ENCODE measurements at places on chromosomes 7 and 10.
A peak's percentile ranks its signal among the peaks of the same experiment; 100 is the strongest.

DNA sequence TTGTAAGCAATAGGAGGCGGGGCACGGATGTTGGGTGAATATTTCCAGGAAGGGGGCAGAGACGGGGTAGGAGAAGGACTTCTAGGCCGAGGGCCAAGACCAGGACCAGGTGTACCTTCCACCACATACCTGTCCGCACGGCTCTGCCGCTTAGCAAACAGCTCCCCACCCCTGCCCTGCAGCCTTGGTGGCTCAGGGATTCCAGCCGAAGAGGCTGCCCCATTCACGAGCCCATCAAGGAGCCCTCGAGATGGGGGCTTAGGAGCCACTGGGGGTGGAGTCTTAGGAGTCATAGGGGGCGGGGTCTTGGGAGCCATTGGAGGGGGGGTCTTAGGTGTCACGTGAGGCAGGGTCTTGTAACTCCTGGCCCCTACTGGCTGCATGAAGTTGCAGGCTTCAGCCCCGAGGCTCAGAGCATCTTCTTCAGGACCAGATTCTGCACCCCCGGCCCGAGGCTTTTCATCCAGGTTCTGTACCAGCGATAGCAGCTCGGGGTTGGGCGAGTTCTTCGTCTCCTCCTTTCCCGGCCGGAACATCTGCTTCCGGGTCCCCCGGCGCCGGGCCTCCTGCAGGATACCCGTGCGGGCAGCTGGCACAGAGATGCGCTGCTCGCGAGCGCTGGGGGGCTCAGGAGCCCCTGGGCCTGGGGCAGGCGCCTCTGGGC is 6.1 kb upstream of the MYOZ1 start:
- peak; percentile 63 for DNase-seq

DNA sequence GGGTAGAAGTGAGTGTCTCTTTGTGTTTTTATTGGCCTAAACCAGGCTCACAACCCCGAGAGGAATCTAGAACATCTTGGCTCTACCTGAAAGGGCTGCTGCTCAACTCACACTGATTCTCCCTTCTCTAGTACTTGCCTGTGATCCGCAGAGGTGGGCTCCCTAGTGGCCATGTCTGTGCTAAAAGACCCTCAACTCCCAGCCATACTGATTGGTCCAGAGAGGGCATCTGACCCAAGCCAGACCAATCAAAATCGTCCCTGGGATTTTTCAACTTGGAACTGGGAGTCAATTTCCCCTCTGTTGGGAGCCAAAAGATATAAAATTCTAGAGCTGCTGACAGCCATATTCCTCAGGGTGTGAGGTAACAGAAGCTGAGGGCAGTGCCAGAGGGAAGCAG is 55.3 kb downstream of the SH3PXD2A start:
- no peak for DNase-seq

GRCh38 chr10:67775279-67775678 is 62.7 kb downstream of the DNAJC12 start:
- no peak for DNase-seq

DNA sequence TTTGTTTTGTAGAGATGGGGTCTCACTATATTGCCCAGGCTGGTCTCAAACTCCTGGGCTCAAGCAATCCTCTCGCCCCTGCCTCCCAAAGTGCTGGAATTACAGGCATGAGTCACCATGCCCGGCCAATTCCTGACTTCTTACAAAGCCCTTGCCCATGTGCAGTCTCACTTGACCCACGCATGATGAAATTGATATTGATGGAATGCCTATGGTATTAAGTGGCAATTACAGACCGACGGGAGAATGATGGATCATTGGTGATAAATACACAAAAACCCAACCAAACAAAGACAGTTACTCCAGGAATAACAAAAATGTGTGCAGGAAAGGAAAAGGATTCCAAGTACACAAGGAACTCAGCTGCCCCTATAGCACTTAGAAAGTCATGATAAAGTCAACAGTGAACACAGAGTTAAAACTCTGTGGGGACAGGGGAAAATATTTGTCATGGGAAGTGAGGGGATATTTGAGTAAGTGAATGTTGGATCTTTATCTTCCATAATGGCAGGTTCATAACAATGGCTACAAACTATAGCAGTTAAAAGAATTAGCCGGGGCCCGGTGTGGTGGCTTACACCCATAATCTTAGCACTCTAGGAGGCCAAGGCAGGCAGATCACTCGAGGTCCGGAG is 21.6 kb downstream of the HIP1 start:
- no peak for DNase-seq

- DNase-seq = no peak
Observed at GRCh38 chr7:48087349-48087748, 1.7 kb upstream of the UPP1 start.

- DNase-seq = no peak
Observed at GRCh38 chr10:99700649-99701048, 31.3 kb downstream of the COX15 start.

- no peak for DNase-seq
Observed at GRCh38 chr10:112374724-112375541, 1.0 kb downstream of the ACSL5 start.

- no peak for DNase-seq
Observed at GRCh38 chr7:151920488-151920887, 35.8 kb upstream of the GALNTL5 start.

DNA sequence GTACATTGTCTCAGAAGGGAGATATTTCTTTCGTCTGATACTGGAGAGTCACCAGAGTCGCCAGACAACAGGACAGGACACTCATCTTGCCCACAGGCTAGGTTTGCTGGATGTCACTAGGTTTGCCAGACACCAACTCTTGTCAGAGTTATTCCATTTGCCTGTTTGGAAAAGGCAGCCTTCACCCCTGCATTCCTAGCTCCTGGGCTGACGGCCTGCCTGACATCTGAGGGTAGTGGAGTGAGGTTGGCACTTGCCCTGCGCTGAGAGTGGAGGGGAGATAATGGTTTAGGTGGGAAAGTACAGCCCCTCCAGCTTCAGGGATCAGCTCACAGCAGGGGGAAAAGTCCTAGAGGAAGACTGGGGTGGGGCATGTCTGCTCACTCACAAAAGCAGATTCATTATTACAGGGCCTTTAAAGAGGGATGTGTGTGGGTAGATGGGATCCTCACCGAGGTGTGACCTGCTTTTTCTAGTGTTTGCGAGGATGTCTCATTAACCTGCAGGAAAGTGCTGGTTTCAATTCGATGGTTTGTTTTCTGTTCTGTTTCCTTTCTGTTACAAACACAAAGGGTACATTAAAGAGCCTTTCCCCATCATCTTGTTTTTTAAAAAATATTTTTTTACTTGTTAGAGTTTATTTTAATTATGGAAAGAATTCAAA is 79.3 kb upstream of the TNS3 start:
- DNase-seq = no peak

DNA sequence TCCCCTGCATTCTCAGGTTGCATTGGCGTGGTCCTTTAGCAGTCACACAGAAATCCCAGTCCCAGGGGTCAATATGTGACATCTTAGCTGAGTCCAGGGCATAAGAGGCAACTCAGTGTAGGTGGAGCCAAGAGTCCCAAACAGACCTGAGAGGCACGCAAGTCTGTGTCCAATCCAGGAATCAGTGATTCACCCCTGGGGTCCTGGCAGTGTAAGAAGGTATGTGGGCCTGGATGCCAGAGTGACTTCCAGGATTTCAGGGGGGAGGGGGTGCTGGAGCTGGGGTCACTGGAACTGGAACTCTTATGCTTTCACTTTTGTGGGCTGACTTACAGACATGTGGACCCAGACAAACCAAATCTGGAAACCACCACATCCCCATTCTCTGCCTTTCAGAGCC is 26.8 kb downstream of the FRMPD2 start:
- no peak for DNase-seq

GRCh38 chr7:65239324-65239706 is 134.3 kb upstream of the ZNF92 start:
- no peak for DNase-seq

DNA sequence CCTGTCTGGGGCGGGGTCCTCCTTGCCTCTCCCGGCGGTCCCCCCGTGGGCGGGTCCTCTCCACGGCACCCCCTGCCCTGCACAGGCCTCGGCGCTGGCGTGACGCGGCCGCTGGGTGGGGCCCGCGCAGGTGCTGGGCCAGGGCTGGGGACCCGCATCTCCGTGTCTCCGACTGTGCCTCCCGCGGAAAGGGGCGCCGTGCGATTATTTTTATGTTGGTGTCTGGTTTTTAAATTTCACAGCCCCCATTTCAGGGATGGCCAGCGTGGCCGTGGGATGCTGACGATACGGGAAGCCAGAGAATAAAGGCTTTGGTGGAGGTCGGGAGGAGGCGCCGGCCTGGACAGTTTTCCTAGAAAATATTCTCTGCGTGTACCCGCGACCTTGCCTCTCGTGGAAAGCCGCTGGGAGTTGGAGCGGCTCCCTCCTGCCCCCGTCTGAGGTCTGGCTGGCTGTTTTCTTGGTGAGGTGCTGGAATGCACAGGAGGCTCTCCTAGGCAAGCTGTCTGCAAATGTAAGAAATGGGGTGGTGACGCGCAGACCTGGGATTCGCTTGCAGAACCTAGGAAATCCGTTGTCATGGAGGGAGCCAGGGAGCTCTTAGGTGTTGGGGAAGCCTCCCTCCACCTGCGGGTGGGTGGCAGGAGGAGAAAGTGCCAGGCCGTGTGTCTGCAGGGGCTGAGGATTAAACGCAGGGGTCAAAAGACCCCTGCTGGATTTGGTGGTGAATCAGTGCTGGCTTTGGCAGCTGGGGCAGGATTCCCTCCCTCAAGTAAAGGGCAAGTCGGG is 28.7 kb upstream of the JAKMIP3 start:
- DNase-seq = no peak

- DNase-seq = peak; percentile 63
Observed at GRCh38 chr7:143214789-143215679, 6.8 kb upstream of the TAS2R40 start.

GRCh38 chr7:30831936-30832335 is 60.7 kb downstream of the MINDY4 start:
- DNase-seq = no peak

Data from endothelial cell (in vitro differentiated cells).